ENCODE measurements at places on chromosomes 12 and 14. TPM values are rescaled to one million over a fixed set of nuclear protein-coding genes. Genes with fewer than 3 reads are reported as not detected.

PTPRO gene
- 1.1 TPM for total RNA-seq

GRCh38 chr12:30930238-30930637, 3.7 kb downstream of the TSPAN11 start:
- DNase-seq: no peak

- DNase-seq: no peak
Observed at GRCh38 chr14:103374121-103374520, 11.1 kb upstream of the MARK3 start.

GLIPR1L1 gene
- total RNA-seq: not detected

POLE2 gene
- total RNA-seq: 33.6 TPM
